Lower lobe of right lung (tissue), 2 donors: ENCODE measurements at places on chromosomes 6 and 20. TPM values are rescaled to one million over a fixed set of nuclear protein-coding genes. Genes with fewer than 3 reads are reported as not detected.
A peak's percentile ranks its signal among the peaks of the same experiment; 100 is the strongest.

KCNK16 gene
- total RNA-seq, result not detected

MOXD1 gene
- total RNA-seq, result 13.4 TPM

TPBG gene
- 10.8 TPM for total RNA-seq

CDS2 gene
- 63.3 TPM for total RNA-seq

FYN gene
- 99.2 TPM for total RNA-seq

ZBTB12 gene
- 5.1 TPM for total RNA-seq

MICB gene
- total RNA-seq, result 13.8 TPM

NUP43 gene
- 22.0 TPM for total RNA-seq

IBTK gene
- 27.4 TPM for total RNA-seq

SLA2 gene
- 1.4 TPM for total RNA-seq

DNA sequence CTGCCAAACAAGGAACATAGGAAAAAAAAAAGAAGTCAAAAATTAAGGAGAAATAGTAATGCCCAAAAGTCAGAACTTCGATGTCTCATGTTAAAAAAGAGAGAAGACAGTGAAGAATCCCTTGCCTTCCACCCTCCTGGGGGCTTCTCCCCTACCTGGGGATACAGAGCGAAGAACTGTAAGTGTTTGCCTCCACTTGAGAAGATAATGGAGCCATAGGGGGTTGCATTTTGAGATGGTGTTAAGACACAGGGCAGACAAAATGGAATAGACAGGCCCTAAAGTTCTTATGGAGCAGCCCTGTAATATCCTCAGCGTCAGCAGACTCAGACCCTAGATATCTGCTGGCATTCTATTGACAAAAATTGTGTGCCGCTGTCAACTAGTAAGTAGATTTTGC, 222.2 kb upstream of the MAP3K7 start:
- no peak for DNase-seq

GRCh38 chr20:46458866-46459750, 52.7 kb upstream of the ELMO2 start:
- peak; percentile 60 for DNase-seq

DNA sequence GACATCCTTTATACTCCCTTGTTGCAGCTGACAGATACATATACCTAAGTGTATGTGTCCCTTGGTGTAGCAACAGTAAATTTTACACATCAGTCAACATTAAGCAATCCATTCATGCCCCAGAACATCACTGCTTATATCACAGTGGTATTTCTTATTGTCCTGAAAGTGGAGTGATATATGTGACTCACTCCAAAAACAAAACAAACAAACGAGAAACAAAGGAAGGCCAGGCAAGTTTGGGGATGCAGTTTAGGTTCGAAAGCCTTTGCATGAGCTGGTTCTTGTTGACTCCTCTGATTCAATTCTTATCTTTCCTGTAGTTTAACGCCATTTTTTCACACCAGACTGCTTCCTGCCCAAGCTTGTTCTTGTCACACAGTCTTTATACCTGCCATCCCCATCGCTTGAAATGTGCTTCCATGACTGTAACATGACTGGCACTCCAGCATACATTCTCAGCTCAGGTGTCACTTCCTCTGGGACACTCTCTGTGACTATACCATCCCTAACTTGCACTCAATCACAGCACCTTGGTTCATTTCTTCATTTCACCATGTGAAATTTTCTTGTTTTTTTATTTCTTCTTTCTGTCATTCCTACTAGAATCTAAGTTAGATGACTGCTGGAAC, 125.0 kb upstream of the TSHZ2 start:
- DNase-seq, result no peak

- DNase-seq, result no peak
Measured at GRCh38 chr6:14549304-14549770, 431.8 kb downstream of the CD83 start.

GRCh38 chr6:149012040-149012545, 265.3 kb downstream of the UST start:
- DNase-seq, result no peak

GRCh38 chr20:32056708-32057483, 4.9 kb downstream of the HCK start:
- no peak for DNase-seq

DNA sequence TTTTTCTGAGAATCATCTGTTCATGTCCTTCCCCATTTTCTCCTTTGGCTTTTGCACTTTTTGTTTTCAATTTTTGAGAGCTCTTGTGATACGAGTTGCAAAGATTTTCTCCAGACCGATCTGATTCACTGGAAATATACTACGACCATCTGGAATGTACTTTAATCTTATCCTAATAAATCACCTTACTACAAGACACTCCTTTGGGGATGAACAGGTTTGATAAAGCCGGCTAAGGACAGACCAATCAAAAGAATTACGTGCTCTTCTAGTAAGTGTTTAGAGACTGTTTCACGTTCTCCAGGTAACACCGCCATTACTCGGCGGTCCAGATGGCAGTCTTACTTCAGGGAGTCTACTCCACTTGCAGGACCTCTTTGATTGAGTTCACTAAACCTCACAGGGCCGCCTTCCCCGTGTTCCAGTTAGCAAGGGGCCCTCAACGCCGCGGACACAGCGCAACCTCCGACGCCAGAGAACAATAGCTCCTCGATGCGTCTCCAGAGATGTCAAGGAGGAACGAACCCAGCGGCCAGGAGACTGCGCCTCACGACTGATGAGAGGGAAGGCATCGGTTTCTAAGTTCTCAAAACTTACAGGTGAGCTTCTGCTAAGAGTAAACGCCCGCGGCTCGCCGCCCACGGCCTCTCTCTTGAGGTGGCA, 920 bp upstream of the WTAP start:
- DNase-seq, result no peak

GRCh38 chr6:97524811-97525210, 241.8 kb upstream of the MMS22L start:
- no peak for DNase-seq

- DNase-seq, result no peak
Measured at GRCh38 chr6:70380252-70380651, 33.1 kb upstream of the FAM135A start.

DNA sequence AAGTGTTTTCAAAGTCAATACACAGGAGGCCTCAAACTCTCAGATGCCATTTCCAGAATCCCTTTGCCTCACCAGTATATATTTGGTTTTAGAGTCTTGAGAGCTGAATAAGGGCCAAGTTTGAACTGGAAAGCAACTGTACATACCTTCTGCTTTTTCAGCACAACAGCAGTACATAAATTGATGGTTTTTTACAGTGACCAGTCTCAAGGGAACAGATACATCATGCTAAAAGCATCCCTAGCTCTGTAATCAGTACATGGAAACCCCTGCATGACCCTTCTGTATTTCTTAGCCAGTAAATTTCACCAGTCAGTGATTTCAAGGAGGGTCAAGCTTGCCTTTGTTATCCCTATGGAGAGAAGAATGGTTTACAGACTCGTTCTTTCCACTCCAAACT, 40.6 kb upstream of the ECHDC1 start:
- DNase-seq, result no peak

DNA sequence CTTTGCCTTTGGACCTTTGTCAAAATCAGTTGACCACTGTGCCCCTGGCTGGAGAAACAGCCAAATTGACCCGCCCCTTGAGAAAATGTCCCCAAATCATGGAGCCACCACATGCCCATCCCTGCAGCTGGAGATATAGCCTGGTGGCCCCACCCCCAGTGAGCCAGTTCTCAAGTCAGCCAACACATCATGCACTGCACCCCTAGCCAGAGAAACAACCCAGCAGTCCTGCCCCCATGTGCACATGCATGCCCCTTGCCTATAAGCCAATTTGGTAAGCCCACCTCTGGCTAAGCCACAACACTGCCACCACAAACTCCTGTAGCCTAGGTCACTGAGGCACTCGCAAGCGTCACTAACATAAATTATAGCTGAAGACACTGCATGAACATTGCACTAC, 174.2 kb upstream of the ECI2 start:
- DNase-seq, result no peak

DNA sequence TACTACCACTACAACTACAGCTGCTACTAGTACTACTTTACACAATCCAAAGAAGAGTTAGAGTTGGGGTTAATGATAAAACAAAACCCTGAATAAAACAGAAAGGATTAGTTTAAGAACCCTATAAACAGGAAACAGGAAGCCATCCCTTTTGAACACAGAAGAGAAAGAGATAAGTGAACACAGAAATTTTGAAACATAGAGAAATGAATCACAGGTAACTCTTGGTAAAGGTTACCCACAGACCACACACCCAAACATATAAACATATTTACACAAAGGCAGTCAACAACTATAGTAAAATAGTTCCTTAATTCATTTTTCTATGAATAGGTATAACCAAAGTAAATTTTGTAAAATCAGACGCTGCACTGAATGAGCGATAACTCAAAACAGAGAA, 98.1 kb downstream of the RNGTT start:
- no peak for DNase-seq

DNA sequence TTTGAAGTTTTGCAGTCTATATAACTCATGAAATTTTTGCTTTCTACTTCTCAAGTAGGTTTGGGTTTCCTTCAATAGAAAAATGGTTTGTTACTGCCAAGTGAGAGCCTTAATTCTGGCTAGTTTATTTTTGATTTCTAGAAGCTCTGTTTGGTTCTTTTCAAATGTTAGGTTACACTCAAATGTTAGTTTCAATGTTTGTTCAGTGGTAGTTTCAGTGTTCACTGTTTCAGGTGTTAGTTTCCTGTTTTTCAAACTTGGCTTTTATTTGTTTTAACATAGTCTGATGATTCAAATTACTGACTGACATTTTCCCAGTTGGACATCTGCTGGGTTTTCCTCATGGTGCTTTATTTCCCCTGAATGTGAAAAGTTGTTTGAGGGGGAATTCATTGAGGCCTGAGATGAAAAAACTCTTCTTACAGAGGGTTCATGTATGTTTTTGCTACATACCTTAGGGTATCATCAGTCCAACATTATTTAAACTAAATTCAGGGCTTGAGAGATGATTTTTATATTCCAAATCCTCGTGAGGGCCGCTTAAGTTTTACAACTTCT, 189.0 kb downstream of the JARID2 start:
- DNase-seq, result no peak

DNA sequence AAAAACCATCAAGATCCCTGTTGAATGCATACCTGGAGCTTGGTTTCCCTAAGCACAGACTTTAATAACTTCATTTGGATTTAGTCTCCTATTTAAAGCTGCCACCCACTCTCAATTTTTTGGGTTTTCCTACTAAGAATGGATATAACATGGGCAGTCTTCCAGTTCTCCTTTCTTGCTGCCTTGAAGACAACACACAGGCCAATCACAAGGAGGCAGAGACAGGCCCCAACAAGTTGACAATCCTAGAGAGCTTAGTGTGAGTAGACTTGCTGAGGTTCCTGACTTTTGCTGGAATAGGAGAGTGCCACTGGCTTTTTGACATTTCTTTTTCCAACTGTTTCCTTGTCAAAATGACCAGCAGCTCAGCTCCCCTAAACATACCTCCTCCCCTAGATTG, 112.3 kb upstream of the ESR1 start:
- no peak for DNase-seq

GRCh38 chr6:131172222-131172621, 37.0 kb downstream of the AKAP7 start:
- no peak for DNase-seq
